Cardiac muscle cell (in vitro differentiated cells and primary cell): ENCODE measurements at places on chromosomes 7 and 10. TPM values are rescaled to one million over a fixed set of nuclear protein-coding genes. Genes with fewer than 3 reads are reported as not detected.

GRCh38 chr7:22442882-22443369, 57.1 kb downstream of the STEAP1B start:
- no peak for DNase-seq

- DNase-seq, result no peak
These were observed 211.5 kb upstream of the PRSS1 start for GRCh38 chr7:142537760-142538159.

GRCh38 chr7:121945480-121946236, 72.7 kb downstream of the PTPRZ1 start:
- no peak for DNase-seq

- no peak for DNase-seq
These were observed 280.2 kb upstream of the PITRM1 start for GRCh38 chr10:3452683-3453361.

DNA sequence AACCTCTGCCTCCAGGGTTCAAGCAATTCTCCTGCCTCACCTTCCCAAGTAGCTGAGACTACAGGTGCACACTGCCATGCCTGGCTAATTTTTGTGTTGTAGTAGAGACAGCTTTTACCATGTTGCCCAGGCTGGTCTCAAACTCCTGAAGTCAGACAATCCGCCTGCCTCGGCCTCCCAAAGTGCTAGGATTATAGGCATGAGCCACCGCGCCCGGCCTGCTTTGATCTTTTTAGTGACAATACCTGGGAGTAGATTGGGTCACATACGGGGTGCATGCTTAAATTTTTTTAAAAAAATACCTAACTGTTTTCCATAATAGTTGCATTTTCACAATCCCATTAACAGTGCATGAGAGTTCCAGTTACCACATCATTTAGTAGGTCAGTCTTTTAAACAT, 47.7 kb downstream of the CCDC71L start:
- DNase-seq, result no peak

DNA sequence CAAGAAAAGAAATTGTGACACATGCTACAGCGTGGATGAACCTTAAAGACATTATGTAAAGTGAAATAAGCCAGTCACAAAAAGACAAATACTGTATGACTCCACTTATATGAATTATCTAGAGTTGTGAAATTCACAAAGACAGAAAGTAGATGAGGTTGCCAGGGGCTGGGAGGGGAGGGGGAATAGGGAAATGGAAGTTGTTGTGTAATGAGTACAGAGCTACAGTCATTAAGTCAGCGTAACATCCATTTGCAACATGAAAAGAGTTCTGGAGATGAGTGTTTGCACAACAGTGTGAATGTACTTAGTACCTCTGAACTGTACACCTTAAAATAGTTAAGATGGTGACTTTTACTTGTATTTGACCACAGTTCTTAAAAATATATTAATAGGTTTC, 112.1 kb upstream of the CDK1 start:
- no peak for DNase-seq

DNA sequence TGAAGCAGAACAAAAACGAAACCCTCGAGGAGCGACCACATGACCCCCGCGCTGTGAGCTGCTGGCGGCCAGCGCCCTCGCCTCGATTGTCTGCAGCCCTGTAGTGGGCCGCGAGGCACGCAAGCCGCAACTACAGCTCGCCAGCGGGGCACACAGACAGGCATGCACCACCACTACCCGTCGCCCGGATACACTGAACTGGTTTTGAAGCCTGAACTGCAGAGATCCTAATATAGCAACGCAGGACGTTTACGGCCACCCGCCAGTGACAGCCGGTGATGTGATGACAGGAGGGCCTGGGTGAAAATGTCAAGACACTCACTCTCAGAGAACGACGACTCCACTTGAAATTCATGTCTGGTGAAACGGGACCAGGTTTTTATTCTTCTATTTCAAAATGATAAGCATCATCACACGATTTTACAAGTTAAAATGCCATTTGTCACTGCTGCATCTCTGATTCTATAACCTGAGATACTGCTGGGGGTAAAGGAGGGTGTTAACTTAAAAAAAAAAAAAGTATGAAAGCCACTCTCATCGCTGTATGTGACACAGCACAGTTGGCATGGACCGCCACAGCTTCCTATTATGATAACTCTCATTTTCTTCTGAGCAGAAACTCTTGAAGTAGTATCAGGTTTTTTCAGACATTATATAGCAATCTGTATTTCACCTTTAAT, 120.3 kb upstream of the DIP2C start:
- DNase-seq, result peak; percentile 91

TRIM73 gene
- total RNA-seq, result 6.6 and 10.3 TPM in 2 replicates

GRCh38 chr10:28909875-28910274, 232.6 kb downstream of the BAMBI start:
- no peak for DNase-seq

- no peak for DNase-seq
These were observed 178.2 kb downstream of the COBL start for GRCh38 chr7:51138123-51139085.

DNA sequence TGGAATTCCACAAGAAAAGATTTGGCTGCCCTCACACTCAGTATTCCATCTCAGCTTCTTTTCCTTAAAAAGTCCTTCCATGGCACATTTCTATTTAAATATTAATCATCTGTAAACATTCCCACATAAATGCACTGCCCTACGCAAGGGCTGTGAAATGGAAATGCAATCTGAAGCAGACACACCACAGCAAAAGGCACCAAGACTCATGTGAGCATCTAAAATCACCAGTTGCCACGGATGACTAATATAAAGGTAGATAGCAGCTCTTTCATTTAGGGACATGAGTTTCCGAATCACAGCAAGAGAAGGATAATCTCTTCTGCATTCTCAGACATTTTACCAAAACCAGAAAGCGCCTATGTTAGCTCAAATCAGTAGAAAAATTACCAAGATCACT, 31.6 kb downstream of the COA1 start:
- DNase-seq, result no peak

GRCh38 chr7:154929006-154929726, 73.8 kb downstream of the PAXIP1 start:
- no peak for DNase-seq

DNA sequence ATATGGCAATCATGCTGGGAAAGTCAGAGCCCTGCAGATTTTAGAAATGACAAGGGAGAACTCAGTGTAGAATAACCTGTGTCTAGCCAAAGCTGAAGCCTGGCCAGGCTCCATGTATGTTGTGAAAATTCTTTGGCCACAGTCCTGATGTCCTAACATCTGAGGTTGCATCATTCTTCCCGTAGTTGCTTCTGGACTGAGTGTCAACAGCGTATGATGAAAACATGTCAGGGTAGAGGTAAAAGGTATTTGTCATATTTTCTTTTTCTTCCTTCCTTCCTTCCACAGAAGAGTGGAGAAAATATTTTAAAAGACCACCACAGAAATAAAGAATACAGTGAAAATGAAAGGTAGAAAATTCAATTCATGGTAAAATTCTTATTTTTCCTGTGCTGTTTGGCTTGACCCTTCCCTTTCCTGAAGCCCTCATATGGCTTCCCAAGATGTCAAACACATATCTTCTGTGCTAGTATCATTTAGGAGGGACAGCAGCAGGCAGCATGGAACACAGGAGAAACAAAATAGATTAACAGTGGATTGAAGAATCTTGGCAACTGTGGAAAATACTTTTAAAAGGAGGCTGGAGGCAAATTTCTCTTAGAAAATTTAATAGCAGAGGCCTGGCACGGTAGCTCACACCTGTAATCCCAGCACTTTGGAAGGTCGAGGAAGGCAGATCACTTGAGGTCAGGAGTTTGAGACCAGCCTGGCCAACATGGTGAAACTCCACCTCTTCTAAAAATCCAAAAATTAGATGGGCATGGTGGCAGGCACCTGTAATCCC, 18.9 kb upstream of the NRBF2 start:
- no peak for DNase-seq

- peak; percentile 47 for DNase-seq
These were observed 243.2 kb downstream of the SNX10 start for GRCh38 chr7:26534649-26535482.

DNA sequence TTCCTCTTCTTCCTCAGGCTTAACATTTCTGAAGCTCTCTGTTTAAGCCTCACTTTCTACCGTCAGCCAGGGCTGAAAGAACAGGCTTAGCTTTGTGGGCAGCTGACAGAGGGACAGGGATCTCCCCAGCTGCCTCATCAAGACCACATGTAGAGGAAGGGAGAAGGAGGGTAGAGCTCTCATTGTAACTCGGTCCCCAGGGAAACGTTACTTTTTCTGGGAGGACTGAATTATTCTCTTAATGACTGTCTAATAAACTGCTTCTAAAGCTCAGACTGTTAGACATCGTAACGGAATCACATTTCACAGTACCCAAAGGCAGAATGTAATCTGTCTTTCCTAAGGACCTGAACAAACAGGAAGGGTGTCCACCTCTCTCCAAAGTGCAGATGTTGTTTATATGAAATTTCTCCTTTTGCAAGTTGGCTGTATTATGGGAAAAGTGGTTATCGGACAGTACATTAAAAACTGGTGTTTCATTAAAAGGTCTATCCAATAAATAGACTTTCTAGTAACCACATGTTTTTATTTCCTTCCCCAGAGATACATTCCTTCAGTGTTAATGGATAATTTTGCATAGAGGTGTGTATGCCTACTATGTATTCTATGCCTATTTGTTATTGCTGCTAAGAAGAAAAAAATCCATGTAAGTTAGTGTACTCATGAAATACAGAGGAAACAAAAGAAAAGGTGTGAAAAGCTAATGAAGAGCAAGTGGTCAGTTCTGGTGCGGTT, 144.2 kb downstream of the CTTNBP2 start:
- DNase-seq, result no peak
